RCC 7860 (cell line): ENCODE measurements at places on chromosomes 6 and 20.

GRCh38 chr20:39067526-39068216 is 105.5 kb downstream of the DHX35 start:
- DNase-seq = no peak

- no peak for DNase-seq
These were observed 32.1 kb downstream of the SF3B5 start for GRCh38 chr6:144063246-144063743.

DNA sequence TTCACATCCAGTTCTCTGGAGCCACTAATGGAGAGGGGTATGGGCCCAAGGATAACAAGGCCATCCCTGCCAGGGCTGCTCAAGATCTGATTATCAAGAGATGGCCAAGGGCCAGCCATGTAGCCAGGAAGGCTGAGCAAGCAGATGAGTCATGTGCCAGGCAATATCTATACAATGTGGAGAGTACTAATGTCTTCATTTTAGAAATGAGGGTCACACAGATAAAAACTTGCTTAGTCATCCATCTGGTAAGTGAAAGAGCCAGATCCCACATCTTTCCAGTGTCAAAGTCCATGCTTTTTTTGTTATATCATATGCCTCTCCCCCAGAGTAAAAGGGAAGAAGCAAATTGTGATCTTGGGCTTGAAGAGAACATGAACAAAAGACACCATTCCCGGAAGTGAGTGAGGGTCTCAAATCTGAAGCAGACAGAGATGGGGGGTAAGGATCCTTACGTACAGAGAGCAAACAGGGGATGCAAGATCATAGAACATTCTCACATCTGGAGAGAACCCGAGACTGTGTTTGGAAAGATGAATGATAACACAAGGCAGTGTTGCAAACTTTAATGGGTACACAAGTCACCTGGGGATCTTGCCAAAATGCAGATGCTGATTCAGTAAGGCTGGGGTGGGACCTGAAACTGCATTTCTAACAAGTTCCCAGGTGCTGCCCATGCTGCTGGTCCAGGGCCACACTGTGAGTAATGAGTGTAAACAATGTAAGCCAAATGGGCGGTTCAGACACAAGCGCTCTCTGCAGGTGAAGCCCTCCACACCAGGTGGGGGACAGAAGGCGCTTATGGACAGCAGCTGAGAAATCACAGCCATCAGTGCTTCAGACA is 20.0 kb upstream of the GSTA3 start:
- peak; percentile 97 for DNase-seq

GRCh38 chr20:44738813-44739477 is 6.7 kb upstream of the KCNK15 start:
- DNase-seq = peak; percentile 65
